WERI-Rb-1 (cell line): ENCODE measurements at places on chromosomes 1 and 21.

DNA sequence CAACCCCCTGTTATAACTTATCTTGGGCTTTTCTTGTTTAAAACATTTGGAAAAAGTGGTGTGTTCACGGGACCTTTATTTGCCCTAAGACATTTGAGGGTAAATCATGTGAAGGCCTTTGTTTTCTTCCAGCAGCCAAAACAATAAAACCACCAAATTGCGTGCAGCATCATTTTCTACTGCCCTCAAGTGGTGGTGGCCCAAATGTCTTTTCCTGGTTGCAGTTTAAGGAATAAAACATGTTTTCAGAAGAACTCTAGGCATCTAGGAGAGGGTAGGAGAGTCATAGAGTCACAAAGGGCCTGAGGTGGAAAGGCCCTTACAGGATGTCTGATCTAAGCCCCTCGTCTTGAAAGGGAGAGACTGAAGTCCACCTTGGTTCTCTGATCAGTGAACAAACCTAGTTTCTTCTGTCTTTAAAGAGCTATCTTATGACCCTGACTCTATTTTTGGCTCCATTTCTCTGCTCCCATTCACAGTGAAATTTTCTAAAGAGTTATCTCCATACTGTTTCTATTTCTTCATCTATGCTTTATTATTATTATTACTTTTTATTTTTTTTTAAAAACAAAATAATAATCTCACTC lies 16.0 kb upstream of the EPS15 start:
- peak; percentile 44 for DNase-seq

DNA sequence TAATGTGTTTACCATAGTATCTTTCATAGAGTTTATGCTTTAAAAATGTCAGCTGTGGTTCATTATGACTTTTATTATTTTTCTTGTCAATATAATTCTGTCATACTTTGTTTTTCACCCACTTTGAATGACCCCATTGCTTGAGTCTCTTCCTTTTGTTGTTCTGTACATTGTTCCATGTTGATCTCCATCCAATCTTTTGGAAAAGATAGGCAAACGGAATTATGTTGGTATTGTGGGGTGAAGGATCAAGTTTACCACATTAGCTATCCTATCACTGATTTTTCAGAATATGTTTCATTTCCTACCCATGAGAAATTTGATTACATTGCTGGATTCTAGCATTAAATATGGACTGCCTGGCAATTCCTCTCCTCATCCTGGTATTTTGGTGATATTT lies 196.6 kb downstream of the NFIA start:
- DNase-seq: no peak

DNA sequence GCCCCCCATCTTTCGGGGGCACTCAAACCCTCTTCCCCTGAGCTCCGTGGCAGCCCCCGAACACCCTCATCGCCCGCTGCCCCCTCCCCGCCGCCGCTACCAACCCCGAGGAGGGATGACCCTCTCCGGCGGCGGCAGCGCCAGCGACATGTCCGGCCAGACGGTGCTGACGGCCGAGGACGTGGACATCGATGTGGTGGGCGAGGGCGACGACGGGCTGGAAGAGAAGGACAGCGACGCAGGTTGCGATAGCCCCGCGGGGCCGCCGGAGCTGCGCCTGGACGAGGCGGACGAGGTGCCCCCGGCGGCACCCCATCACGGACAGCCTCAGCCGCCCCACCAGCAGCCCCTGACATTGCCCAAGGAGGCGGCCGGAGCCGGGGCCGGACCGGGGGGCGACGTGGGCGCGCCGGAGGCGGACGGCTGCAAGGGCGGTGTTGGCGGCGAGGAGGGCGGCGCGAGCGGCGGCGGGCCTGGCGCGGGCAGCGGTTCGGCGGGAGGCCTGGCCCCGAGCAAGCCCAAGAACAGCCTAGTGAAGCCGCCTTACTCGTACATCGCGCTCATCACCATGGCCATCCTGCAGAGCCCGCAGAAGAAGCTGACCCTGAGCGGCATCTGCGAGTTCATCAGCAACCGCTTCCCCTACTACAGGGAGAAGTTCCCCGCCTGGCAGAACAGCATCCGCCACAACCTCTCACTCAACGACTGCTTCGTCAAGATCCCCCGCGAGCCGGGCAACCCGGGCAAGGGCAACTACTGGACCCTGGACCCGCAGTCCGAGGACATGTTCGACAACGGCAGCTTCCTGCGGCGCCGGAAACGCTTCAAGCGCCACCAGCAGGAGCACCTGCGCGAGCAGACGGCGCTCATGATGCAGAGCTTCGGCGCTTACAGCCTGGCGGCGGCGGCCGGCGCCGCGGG lies 837 bp downstream of the FOXD3 start:
- peak; percentile 69 for DNase-seq

DNA sequence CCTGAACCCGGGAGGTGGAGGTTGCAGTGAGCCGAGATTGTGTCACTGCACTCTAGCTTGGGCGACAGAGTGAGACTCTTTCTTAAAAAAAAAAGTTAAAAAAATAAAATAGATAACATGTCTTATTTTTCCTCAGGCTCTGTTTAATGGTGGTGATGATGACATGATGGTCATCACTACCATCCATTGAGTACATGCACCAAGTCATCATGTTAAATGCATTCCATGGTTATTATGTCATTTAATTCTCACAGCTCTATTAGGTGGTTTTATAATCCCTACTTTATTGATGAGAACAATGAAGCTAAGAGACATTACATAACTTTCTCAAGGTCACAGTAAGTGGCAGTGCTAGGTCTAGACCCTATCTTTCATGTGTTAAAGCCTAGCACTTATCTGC lies 34.4 kb upstream of the MAB21L3 start:
- no peak for DNase-seq

DNA sequence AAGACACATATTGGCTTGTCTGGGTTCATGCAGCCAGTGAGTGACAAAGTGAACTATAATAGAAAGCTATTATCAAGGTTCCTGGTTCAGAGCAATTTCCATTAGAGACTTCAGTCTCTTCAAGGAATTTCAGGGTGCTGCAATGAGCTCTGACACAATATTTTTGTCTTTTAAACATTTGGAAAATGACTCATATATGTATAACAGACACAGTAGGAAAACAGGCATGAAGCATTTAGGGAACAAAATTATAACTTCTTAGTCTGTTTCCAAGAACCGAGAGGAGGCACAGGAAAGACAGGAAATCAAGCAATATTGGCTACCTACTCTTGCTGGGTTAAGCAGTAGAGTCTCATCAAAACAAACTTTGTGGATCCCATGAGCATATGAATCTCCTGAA lies 170.4 kb downstream of the PTPRC start:
- DNase-seq: no peak

GRCh38 chr1:234562334-234562733 lies 47.6 kb downstream of the IRF2BP2 start:
- peak; percentile 3 for DNase-seq

DNA sequence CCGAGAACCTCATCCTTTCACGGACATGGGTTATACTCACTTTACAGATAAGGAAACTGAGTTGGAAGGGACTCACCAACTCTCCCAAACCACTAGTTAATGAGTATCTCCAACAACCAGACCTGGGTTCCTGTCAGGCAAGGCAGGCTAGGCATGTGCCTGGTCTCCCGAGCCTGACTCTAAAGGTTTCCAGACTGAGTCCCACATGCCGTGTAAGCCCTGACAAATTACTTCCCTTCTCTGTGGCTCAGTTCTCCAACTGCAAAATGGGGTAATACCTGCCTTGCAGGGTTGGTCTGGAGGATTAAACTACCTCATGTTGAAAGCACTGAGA lies 34.3 kb downstream of the SSBP3 start:
- no peak for DNase-seq

GRCh38 chr1:181179279-181179986 lies 90.9 kb downstream of the IER5 start:
- no peak for DNase-seq

DNA sequence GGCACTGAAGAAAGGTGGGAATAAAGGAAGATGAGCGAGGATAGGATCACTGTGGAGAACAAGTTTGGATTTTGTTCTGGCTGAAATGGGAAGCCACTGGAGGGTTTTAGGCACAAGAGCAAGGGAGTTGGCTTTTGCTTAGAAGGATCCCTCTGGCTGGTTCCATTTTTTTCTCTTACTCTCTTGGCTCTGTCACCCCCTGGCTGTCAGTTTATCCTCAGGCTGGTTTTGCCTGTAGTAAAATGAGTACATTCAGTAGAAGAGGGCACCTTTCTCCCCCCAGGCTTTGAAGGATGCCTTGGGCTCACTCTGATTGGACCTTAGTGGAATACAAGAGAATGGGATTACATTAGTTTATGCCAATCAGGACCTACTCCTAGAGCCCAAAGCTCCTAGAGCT lies 17.1 kb downstream of the CACHD1 start:
- DNase-seq: no peak
